ENCODE measurements at places on chromosomes 1 and 21.

- DNase-seq: no peak
Measured at GRCh38 chr1:2235300-2235998, 7.3 kb downstream of the SKI start.

GRCh38 chr1:151756291-151756690, 7.0 kb downstream of the MRPL9 start:
- DNase-seq: no peak

DNA sequence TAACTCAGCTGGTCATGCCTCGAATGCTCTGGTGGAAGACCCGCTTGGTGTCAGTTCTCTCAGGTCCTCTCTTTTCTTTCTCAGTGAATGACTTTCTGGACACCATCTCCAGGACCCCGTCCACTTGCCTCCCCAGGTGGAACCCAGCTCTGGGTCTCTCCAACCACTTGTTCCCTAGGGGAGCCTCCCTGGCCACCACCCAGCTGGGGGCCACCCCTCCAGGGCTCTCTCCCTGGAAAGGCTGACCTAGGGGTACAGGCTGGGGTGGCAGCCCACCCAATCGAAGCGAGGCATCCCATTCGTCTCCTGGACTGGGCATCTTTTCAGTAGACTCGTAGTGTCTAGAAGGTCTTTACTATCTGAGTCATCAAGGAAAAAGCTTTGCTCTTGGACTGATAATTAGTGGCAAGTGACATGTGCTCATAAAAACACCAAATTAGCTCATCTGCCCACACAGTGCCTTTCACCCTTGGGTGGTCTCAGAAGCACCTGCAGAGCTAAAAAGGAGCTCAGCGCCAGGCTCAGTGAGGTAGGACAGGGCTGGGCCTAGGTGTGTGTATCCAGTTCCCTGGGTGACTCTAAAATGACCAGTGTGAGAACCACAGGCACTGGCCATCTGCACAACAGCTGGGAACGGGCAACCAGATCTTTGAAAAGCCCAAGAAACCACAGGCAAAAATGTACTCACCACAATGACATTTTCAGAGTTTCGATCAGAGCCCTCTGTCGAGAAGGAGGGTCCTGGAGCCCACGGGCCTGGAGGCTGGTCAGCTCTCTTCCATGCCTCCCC, 2.4 kb upstream of the PDXK start:
- no peak for DNase-seq

DNA sequence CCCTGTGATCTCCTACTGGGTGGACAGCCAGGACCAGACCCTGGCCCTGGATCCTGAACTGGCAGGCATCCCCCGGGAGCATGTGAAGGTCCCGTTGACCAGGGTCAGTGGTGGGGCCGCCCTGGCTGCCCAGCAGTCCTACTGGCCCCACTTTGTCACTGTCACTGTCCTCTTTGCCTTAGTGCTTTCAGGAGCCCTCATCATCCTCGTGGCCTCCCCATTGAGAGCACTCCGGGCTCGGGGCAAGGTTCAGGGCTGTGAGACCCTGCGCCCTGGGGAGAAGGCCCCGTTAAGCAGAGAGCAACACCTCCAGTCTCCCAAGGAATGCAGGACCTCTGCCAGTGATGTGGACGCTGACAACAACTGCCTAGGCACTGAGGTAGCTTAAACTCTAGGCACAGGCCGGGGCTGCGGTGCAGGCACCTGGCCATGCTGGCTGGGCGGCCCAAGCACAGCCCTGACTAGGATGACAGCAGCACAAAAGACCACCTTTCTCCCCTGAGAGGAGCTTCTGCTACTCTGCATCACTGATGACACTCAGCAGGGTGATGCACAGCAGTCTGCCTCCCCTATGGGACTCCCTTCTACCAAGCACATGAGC, 17.2 kb upstream of the SLC25A44 start:
- DNase-seq: no peak

DNA sequence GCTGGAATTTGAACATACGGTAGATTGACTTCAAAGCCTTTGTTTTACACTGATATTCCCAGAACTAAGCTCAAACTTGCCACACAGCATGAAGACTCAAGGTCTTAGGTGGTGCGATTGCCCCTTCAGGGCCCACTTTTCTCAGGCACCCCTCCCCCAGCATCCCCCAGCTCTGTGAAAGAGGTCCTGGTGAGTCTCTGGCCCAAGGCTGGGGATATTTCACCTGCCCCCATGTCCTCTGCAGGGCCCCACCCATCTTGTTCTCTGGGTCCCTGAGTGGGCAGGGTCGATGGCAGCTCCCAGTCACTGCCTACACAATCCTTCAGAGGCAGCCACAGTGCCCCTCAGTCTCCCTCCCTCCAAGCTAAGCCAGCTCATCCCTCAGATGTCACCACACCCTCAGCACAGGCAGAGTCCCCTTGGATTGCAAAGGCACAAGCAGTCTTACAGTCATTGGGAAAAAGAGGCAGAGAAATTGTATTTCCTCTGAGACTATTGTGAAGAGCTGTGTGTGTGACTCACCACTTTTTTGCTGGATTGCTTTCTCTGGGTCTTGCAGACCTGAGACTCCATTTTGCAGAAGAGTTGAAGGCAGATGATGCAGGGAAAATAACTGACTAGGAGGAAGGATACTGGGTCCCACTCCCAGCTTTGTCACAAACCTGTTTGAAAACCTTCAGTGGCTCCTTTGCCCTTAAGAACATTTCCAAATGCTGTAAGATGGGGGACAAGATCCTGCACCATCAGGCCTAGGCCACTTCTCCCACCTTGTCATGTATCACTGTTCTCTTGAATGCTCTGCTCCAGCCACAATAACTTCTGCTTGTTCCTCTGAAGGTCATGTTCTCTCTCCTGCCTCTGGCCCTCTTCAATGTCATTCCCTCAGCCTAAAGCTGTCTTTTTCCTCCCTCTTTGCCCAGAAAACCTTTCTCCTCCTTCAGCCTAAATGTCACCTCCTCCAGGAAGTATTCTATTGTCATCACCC, 119.1 kb upstream of the GRIK3 start:
- no peak for DNase-seq

- DNase-seq: peak; percentile 83
Measured at GRCh38 chr1:152479792-152480595, 30.6 kb upstream of the LCE5A start.

DNA sequence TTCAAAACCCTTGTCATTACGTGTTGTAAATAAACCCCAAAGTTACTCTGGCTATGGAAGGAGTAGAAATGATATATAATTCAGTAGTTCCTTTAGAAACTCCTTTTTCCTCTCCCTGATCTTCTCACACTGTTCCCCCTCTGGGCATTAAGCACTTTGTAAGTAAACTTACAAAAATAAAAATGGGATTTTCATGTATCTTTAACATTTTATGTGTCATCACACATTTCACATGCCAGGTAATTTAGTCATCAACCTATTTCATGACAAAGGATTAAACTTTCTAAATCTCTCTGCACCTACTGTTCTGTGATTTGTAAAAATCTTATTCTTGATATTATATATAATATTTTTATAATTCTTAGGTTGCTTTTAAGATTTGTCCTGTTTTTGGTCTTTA, 176.9 kb downstream of the NEK7 start:
- no peak for DNase-seq

Data from A549 (cell line).